Nucleus accumbens (tissue), 56 donors: ENCODE measurements at places on chromosomes 3 and 15.
A peak's percentile ranks its signal among the peaks of the same experiment; 100 is the strongest.

DNA sequence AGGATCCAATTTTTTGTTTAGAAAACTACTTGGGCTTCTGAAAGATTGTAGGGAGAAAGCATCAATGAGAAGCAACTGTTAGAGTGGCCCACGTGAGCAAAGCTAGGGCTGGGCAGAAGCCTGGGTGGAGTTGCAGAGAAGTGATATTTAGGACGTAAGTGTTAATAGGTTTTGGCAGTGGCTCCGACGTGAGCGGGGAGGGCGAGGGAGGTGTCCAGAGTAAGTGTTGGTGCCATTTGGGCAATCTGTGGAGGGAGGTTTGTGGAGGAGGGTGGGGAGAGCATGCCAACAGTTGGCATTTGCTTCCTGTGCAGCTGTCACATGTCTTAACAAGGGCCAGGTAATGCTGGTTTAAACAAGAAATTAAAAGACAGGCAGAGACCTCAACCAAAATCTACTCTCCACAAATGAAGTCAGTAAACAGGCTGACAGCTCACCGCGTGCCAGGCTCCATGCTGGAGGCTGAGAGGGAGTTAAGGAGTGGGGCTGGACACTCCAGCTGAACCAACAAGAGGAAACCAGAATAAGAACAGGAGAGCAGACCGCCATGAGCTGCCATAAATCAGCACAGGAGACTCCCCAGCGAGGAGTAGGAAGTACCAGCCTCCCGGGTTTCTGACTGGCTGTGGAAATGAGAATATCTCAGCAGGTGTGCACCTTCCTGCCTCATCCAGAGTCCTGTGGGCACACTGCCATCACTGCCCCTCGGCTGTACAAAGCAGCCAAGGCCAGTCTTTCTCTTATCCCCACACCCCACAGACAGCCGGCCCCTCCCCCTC, 232.6 kb downstream of the ABHD5 start:
- no peak for DNase-seq

- peak; percentile 79 for DNase-seq
Measured at GRCh38 chr3:184335661-184336546, 1.5 kb upstream of the FAM131A start.

DNA sequence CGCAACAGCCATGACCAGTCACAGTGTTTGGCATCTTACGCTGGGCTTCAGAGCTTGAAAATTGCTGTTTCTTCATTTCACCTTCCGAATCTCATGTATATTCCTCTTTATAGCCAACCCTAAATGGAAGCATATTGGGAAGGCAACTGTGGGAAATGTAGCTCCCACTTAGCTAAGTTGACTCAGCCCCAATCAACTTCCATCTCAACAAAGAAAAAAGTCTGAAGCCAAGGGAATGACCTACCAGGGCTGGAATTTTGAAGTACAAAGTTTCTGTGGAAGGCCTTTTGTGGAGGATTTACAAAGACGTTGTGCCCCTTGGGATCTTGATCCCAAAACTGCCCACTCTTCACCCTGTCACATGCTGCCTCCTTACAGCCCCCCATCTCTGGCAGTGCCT, 85.2 kb upstream of the OXTR start:
- DNase-seq = no peak

DNA sequence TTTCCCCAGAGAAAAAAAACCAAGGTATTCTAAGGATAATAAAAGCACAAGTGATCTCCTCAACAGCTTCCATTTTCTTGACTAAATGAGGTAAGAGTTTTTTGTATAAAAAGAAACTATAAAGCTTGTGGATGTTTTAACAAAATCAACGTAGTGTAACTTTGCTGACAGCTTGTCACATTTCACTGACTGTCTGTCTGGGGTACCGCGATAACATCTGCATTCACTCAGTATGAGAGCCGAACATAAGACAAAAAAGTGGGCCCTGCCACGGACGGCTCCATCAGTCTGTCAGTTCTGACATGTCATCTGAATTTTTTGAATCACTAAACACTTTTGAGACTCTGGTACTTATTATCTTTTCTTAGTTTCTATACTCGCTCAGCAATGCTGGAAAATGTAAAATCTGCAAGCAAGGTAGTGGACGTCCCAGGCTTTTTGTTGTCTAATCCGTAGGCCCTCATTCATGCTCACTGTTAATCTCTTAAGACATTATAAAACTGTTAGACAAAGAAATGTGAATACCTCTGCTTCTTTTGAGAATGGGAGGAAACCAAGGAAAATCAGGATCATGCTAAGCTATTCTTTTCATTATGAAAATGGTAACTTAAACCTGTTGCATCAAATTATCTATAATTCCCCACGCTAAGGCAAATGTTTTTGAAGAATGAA, 307.1 kb downstream of the MECOM start:
- DNase-seq = no peak

GRCh38 chr3:172126741-172127140, 87.4 kb downstream of the FNDC3B start:
- DNase-seq = no peak
